GOT3 (cell line): ENCODE measurements at places on chromosomes 5 and 9.

DNA sequence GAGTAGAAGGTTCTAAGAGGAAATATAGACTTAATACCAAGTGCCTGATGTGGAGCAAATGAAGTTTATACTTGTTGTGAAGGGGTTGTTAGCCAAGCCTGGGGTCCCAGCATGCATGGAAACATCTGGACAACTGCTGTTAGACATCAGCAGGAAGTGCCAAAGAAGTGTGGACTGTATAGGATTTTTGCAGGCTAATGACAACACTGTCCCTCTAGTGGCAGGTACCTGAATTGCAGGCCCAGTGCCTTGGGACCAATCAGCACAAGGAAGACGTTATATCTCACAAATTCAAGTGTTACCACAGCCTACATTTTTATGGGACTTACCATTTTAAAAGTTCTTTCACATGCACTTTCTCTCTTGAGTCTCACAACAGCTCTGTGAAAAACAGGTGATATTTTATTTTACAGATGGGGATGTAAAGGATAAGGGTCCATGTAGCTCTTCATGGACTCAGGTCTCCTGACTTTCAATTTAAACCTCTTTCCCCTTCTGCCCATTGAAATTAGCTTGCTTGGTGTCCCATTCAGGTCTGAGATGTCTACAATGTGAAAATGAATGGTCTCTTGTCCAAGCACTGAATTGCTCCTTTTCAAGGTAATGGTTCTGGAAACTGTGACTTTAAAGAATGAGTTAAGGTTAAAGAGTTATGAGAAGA, 89.0 kb upstream of the MAP1B start:
- DNase-seq = no peak

DNA sequence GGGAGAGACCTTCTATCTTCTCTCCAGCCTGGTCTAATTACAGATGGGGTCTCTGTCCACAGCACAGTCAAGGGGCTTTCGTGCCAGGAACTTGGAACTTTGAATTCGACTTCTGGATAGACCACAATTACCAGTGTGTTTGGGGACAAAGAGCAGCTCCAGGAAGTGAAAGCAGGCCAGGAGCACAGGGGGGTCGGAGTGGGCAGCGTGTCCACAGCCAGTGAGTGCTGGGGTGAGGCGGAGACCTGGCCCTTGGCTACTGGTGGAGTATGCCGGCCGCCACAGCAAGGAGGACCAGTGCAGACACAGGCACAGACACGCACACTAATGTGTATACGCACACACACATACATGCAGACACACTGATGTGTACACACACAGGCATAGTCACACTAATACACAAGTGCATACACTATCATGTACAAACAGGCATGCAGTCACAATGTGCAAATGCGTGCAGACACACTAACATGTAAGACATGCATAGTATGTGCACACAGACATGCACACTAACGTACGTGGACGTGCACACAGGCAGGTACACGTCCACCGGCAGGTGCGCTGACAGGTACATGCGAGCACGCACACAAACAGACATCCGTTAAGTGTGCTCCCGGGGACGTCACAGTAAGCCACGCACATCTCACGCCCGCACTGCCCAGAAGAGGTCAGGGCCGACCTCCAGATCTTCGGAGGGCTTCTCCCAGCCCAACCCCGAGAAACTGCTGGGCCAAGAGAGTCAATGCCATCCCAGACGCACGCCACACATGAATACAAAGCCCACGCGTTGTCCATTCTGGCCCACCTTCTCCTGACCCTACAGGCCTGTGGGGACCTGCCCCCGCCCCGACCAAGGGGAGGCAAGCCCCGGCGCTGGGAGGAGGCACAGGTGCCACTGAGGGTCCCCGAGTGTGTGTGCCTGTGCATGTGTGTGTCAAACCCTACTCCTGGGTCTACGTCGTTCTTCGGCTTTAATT, 46.5 kb downstream of the NKD2 start:
- DNase-seq = no peak

GRCh38 chr5:33850100-33850594, 41.6 kb downstream of the ADAMTS12 start:
- no peak for DNase-seq

GRCh38 chr9:129174102-129174723, 3.8 kb downstream of the IER5L start:
- DNase-seq = peak; percentile 19

- no peak for DNase-seq
These were observed 226.0 kb downstream of the CCDC171 start for GRCh38 chr9:15778861-15779260.

DNA sequence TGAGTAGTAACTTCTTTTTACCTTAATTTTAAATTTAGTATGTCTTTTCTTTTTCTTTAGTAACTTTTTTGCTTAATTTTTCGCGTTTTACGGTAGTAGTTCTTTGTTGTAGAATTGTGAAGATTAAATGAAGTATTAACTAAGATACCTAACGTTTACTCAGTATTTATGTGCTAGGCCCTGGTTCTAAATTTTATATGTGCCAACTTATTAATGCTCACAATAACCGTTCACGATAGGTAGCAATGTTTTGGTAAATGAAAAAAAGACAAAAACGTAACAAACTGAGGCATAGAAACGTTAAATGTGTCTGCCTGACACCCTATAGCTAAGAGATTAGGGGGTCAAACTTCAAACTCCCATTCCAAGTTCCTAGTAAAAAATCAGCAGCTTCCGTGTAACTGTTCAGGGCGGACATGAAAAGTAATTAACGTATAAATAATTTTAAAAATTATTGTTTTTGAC, 1.2 kb downstream of the MRPS30 start:
- no peak for DNase-seq

- DNase-seq = no peak
These were observed 14.8 kb upstream of the TUT7 start for GRCh38 chr9:86368871-86369521.

DNA sequence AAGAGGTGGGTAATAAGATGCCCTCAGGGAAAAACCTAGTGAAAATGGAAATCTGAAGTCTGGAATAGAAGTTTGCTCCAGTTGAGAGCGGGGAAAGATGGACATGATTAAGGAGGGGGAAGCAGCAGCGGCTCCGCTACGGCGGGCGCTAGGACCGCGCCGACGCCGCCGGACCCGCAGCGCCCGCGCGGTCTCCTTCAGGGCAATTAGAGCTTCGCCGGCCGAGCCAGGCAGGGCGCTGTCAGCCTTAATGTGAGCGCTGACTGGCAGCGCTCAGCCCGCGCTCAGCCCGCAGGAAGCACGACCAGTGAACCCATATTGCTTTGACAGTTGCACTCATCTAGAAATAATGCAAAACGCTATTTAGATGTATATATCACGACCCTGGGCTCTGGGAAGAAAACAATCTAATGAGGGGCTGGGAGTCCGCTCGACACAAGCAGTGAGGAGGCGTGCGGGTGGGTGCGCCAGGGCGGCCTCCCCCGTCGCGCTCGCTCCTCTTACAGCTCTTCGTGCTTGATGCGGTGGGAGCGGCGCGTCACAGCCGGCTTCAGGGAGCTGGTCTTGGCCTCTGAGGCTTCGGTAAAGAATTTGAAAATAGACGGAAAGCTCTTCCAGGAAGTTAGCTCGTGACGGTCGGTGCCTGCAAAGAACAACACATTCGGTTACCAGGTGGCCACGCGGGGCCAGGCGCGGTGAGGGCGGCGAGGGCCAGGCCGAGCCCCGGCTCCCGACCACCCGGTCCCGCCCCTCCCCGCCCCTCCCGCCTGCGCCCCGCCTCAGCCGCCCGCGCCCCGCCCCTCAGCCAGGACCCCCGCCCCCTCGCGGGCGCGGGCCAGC, 37.7 kb downstream of the NR2F1 start:
- no peak for DNase-seq

- no peak for DNase-seq
These were observed 393.9 kb upstream of the RIOK2 start for GRCh38 chr5:97576956-97577355.

DNA sequence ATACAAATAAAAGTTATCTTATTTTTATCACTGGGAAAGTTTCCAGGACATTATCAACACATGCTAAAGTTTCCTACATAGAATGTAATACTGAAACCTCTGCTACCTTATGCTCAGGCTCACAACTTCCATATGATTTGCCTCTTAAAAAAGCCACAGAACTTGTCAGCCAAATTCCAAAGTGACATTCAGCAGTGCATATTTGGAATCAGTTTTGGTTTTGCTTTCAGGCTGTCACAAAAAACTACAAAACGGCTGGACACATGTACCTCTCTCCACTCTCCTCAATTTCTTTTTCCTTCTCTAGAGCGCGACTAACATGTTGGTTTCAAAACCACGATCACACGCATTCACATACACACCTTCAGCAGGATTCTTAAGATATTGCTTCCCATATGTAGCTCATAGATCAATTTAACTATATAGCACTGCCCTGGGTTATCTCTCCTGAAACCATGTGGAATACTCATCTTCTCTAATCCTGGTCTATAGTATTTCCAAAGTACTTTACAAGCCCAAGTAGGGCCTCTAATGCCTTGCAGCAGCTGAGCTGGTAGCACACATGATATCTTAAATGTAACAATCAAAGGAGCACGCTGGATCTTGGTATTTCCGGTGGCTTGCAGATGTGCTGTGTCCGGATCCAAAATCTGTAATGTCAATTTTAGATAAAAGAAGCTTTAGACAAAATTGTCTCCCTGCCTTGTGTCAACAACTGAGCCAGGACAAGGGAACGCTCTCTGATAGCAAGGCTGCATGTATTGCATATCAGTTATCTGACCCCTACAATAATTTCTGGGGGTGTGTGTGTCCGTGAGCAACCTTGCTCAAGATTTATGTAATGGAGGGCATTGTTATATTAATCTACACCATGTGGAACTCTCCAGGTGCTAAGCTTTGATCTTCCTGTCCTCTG, 203.2 kb downstream of the DMRT2 start:
- no peak for DNase-seq

DNA sequence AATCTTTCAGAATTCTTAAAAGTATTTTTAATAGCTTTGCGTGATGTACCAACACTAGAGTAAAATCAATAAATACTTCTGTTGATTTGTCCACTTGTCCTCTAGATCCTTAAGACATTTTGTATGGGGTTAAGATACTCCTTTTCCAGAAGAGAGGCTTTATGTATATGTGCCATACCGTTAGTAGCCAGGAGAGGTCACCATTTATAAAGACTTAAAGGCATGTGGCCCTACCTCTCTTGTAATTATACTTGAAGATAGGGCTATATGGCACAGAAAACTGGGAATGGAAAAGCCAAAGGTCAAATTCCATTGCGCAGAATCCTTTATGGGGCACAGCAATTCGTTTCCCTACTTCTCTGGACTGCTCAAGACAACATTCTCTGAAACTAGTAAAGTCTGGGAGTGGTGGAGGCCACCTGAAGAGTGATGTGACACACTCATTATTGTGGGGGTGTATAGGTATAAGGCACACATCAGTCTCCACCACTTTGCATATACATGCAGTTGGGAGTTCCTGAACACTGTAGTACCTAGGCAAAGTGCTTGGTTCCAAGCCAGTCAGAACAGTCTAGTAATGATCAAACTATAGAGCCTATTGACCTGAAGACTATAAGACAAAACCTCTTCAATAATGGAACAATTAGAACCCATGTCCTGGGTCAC, 140.1 kb upstream of the FBXL17 start:
- no peak for DNase-seq

DNA sequence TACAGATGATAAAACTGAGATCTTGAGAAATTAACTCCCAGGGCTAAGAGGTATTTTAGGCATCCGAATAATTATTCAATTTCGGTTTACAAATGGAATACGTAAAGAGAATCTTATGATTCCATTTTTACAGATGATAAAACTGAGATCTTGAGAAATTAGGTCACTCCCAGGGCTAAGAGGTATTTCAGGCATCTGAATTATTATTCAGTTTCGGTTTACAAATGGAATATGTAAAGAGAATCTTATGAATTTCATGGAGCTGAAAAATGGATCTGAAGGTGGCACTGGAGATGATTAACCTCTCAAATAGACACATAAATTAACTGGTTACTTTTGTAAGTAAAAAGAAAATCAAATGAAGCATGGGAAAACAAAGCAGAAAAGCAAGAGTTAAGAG, 44.2 kb downstream of the FGF1 start:
- DNase-seq = no peak

DNA sequence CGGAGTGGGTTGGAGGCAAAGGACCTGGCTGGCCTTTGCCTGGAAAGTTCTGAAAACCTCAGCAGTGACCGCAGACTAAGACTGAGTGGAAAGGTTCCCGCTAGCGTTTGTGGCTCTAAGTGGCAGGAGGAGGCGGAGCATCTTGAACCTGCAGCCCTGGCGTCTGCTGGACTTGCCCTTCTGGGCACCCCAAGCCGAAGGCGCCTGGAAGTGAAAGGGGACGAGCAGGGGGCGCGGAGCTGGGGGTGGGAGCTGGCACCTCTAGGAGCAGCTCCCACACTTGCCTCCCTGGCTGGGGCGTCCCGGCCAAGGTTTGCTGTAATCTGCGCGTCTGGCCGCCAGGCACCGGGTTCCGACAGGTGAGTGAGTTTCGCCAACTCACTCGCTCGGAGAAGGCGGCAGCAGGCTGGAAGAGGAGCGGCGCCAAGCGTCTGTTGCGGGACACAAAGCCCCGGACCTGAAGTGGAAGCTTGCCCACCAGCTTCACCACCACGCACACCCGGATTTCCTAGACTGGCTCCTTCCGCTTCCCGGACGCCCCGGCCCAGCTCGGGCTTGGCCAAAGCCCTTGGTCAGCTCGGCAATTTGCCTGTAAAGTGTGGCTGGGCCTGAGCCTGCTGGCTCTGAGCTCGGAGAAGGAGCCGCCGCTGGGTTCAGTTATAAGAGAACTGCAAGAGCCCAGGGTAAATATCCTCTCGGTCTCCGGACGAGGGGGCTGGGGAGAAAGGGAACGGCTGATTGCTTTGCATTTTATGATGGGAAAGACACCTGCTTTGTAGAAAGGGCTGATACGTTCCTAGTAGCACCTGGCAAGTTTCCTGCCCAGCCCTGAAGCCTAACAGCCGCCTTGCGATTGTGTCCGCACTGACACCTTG, at the start of gene GNA14:
Gene GNA14, minus strand, starts transcription at position 89 of the 875 bp plus-strand sequence. CDS start 529 bp downstream, outside the sequence.
- DNase-seq = no peak

DNA sequence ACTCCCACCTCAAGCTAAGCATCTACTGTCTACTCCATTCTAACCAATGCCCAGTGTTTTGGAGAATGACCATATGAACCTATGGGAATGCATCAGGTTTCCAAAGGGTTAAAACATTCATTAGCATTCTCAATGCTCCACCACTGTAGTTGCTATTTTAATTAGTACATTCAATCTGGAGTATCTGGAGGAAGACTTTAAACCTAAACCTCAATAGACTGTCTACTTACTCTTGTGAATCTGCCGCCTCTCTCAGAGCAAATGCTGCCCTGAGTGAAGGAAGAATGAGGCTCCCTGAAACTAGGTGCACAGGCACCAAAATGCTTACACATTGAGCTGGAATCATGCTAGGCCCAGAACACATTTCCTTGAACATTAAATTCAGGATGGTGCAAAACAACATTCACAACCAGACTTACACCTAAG, 2.0 kb downstream of the ENC1 start:
- no peak for DNase-seq

GRCh38 chr9:2570615-2571479, 50.7 kb upstream of the VLDLR start:
- no peak for DNase-seq
